Pancreas (tissue), 10 donors: ENCODE measurements at places on chromosomes 7 and 10.

GRCh38 chr10:102616066-102616770 is 28.1 kb upstream of the TRIM8 start:
- H3K4me1 ChIP-seq, result no peaks in the 10 kb centered on the region
- no peaks in the 10 kb centered on the region for H3K27me3 ChIP-seq
- H3K27ac ChIP-seq, result no peak overlapping the region
- no peak overlapping the region for H3K4me3 ChIP-seq

GRCh38 chr7:105369944-105370343 is 18.8 kb downstream of the SRPK2 start:
- no peaks in the 10 kb centered on the region for H3K4me1 ChIP-seq
- H3K36me3 ChIP-seq, result no peaks in the 10 kb centered on the region
- no peaks in the 10 kb centered on the region for H3K27me3 ChIP-seq
- H3K4me3 ChIP-seq, result no peak overlapping the region

DNA sequence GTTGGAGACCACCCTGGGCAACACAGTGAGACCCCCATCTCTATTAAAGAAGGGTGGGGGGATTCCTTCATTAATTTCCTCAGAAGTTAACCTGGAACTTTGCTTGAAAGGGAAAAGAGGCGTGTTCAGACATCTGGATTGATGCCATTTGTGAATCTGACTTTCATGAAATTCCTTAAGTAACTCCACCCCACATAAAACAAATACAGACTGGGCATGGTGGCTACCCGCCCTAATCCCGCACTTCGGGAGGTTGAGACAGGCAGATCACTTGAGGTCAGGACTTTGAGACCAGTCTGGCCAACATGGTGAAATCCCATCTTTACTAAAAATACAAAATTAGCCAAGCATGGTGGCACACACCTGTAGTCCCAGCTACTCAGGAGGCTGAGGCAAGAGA is 75.0 kb downstream of the EEPD1 start:
- no peak overlapping the region for H3K27ac ChIP-seq
- H3K4me3 ChIP-seq, result no peak overlapping the region
- H3K36me3 ChIP-seq, result no peaks in the 10 kb centered on the region
- peaks cover 25% of the 10 kb centered on the region for H3K4me1 ChIP-seq
- no peaks in the 10 kb centered on the region for H3K27me3 ChIP-seq

GRCh38 chr10:129614341-129614740 is 147.3 kb downstream of the MGMT start:
- H3K36me3 ChIP-seq, result no peaks in the 10 kb centered on the region
- no peaks in the 10 kb centered on the region for H3K4me1 ChIP-seq
- no peak for DNase-seq
- no peaks in the 10 kb centered on the region for H3K27me3 ChIP-seq
- no peak overlapping the region for H3K4me3 ChIP-seq
- no peak overlapping the region for H3K27ac ChIP-seq

DNA sequence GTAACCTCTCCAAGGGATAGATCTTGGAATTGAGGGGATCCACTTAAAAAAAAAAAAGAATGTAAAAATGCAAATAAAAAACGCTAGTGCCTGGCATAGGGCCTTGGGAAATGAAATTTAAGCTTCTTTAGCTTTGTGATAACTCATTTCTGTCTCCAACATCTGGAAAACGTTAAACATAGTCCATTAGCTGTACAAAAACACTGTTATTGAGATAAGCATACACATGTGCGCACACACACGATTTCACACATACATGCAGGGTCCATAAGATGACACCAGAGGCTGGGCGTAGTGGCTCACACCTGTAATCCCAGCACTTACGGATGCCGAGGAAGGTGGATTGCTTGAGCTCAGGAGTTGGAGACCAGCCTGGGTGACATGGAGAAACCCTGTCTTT is 13.7 kb upstream of the CUL2 start:
- H3K4me1 ChIP-seq, result no peaks in the 10 kb centered on the region
- no peak for DNase-seq
- no peaks in the 10 kb centered on the region for H3K36me3 ChIP-seq
- H3K4me3 ChIP-seq, result no peak overlapping the region
- no peaks in the 10 kb centered on the region for H3K27me3 ChIP-seq

- H3K27ac ChIP-seq, result no peak overlapping the region
- H3K27me3 ChIP-seq, result no peaks in the 10 kb centered on the region
- H3K4me3 ChIP-seq, result no peak overlapping the region
- DNase-seq, result no peak
- no peaks in the 10 kb centered on the region for H3K36me3 ChIP-seq
Observed at GRCh38 chr10:51029172-51029641, 45.1 kb upstream of the PRKG1 start.

DNA sequence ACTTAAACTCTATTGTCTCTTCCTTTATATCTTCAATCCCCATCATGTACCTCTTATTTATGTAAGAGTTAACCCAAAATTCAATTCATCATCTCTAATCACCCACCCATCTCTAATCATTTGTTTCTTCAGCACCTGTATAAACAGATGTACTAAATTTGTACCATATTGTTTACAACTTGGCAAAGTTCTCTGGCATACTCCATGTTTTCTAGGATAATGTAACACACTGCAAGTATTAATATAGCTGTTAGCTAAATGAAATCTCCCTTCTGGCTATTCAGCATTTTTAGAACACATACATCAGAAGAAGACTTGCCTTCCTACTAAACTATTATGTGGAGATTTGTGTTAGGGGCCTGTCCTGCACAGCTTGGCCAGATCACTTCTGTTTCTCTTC is 33.1 kb downstream of the MALSU1 start:
- H3K27me3 ChIP-seq, result no peaks in the 10 kb centered on the region
- H3K36me3 ChIP-seq, result no peaks in the 10 kb centered on the region
- H3K4me3 ChIP-seq, result no peak overlapping the region
- H3K27ac ChIP-seq, result no peak overlapping the region

DNA sequence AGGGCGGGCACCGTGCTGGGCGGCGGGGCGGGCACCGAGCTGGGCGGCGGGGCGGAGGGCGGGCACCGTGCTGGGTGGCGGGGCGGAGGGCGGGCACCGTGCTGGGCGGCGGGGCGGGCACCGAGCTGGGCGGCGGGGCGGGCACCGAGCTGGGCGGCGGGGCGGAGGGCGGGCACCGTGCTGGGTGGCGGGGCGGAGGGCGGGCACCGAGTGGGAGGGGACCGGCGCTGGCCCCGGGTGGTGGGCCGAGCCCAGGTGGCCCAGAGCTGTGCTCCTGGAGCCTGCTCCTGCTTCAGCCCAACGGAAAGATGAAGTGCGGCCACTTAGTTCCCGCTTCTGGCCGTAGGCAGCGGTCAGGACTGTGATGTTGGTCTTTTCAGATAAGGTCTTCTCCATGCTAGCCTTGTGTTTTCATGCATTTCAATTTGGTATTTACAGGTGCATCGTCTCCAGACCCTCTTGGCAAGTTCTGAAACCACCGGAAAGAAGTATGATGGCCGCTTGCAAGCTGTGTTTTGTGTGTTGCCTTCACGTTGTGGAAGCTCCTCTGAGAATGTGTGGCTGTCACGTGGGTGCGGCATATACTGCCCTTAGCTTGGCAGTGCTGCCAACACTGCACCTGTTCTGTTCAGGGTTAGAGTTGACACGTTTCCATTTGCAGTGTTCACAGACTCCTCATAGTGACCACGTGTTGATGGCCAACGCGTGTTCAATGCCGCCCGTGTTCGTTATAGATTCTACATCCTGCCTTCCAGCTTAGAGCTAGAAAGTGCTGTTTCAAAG is 25.2 kb downstream of the IQCE start:
- peak; percentile 42 for DNase-seq
- H3K36me3 ChIP-seq, result peaks cover 9% of the 10 kb centered on the region
- no peak overlapping the region for H3K4me3 ChIP-seq

GRCh38 chr10:84818961-84819360 is 490.6 kb downstream of the CCSER2 start:
- no peaks in the 10 kb centered on the region for H3K36me3 ChIP-seq
- no peak overlapping the region for H3K27ac ChIP-seq
- no peak overlapping the region for H3K4me3 ChIP-seq
- no peaks in the 10 kb centered on the region for H3K4me1 ChIP-seq

DNA sequence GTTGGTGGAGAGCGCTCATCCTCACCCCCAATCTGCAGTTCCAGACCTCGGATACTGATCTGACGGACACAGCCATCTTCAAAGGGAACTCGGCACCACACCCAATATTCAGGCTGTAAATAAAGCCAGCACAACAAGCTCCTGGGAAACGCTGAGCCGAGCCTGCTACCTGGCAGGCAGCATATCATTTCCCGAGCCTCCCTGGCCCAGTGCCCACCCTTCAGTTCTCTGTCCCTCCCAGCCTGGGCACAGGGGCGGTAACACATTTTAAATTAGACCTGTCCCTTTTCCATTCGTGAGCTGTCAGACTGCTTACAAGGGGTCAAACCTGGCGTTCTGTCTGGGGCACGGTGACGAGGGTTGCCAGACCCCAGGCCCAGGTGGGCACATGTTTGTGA is 250.5 kb downstream of the ARHGAP12 start:
- H3K36me3 ChIP-seq, result no peaks in the 10 kb centered on the region
- H3K27me3 ChIP-seq, result no peaks in the 10 kb centered on the region
- H3K4me1 ChIP-seq, result no peaks in the 10 kb centered on the region

DNA sequence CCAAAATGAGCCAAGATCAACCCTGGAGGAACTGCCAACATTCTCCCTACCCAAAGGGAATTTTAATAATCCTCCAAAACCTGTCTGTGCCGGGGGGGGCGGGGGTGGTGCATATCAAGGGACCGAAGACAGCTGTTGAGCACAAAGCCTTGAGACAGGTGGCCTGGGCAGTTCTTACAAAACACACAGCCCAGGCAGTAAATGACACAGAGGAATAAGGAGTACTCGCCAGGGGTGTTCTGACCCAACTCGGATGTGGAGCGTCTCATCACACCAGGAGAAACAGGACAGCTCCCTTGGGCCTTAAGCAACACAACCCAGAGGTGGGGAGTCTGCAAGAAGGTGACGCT is 35.6 kb downstream of the PLAC9 start:
- no peak for DNase-seq
- H3K36me3 ChIP-seq, result peaks cover 4% of the 10 kb centered on the region
- no peak overlapping the region for H3K4me3 ChIP-seq
- no peaks in the 10 kb centered on the region for H3K27me3 ChIP-seq
- no peaks in the 10 kb centered on the region for H3K4me1 ChIP-seq
- no peak overlapping the region for H3K27ac ChIP-seq

GRCh38 chr7:148335790-148336189 is 254.8 kb upstream of the C7orf33 start:
- no peak overlapping the region for H3K4me3 ChIP-seq
- no peaks in the 10 kb centered on the region for H3K27me3 ChIP-seq
- H3K27ac ChIP-seq, result no peak overlapping the region
- H3K4me1 ChIP-seq, result peaks cover 3% of the 10 kb centered on the region
- H3K36me3 ChIP-seq, result no peaks in the 10 kb centered on the region

DNA sequence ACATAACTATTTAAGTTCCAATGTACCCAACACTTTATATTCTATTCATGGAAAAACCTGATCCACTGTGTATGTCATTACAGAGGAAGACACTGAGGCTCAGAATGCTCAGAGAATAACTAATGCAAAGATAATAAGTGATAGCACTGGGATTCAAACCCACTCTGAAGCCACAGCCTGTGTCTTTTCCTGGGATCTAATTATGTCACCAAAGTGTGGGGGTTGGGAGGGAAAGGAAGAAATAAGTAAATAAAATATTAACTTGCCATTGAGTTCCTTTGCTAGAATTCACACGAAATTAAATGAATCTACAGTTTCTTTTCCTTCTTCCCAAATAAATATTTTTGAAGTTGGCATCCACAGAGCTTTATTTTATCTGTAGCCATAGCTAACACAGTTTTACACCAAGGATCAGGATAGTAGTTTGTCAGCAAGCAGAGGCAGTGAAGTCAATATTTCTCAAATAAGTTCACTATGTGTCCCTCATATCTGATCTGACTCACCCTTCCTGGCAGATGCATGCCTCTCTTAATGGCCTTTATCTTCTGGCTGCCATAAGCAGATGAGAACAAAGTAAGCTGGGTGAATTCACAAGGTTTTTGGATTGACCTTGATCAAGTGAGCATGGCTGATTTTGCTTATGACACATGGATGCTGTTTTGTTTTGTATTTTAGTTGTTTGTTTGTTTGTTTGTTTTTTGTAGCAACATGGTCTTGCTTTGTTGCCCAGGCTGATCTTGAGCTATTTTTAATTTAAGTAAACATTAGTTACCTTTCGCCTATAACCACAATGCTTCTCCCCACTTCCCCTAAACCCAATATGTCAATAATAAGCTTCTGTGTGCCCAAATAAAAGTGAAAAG is 6.3 kb downstream of the RAPGEF5 start:
- no peaks in the 10 kb centered on the region for H3K27me3 ChIP-seq
- H3K4me1 ChIP-seq, result peaks cover 19% of the 10 kb centered on the region
- no peak overlapping the region for H3K4me3 ChIP-seq

DNA sequence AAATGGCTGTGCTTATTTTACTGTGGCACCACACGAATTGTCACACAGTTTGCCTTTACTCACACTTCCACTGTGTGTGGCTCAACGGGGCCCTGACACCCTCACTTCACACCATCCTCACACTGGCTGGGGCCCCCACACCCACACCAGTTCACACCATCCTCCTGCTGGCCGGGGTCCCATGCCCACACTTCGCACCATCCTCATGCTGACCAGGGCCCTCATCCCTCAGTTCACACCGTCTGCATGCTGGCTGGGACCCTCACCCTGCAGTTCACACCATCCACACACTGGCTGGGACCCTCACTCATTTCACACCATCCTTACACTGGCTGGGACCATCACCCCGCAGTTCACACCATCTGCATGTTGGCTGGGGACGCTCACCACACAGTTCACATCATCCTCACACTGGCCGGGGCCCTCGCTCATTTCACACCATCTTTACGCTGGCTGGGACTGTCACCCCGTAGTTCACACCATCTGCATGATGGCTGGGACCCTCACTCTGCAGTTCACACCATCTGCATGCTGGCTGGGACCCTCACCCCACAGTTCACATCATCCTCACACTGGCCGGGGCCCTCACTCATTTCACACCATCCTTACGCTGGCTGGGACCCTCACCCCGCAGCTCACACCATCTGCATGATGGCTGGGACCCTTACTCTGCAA is 36.0 kb downstream of the BRI3 start:
- no peak for DNase-seq
- H3K27me3 ChIP-seq, result no peaks in the 10 kb centered on the region
- H3K27ac ChIP-seq, result no peak overlapping the region
- no peaks in the 10 kb centered on the region for H3K4me1 ChIP-seq
- H3K36me3 ChIP-seq, result no peaks in the 10 kb centered on the region

- H3K27me3 ChIP-seq, result no peaks in the 10 kb centered on the region
- peak overlapping the region; percentile 62 for H3K4me3 ChIP-seq
- H3K4me1 ChIP-seq, result no peaks in the 10 kb centered on the region
- peak overlapping the region; percentile 87 for H3K27ac ChIP-seq
- H3K36me3 ChIP-seq, result no peaks in the 10 kb centered on the region
Observed at GRCh38 chr10:89534826-89535166, 598 bp downstream of the SLC16A12 start.

DNA sequence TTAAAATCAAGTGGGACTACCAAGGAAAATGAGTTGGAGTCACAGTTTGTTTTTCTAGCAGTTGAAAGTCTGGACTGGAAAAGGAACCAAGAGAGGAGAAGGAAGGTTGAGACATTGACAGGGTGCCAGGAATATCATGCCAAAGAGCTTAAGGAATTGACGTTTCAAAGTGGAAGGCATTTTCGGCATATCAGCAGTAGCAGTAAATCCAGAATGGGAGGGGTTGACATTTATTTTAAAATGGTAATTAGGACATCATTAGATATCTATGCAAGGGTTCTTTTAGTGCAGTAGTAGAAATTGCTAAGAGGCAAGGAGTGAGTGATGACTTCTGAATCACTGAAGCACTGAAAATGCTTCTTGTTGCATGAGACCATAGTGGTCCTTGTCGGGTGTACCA is 335.9 kb upstream of the PLXDC2 start:
- H3K4me1 ChIP-seq, result no peaks in the 10 kb centered on the region
- no peak for DNase-seq
- no peak overlapping the region for H3K27ac ChIP-seq
- H3K4me3 ChIP-seq, result no peak overlapping the region

GRCh38 chr10:49112098-49112497 is 3.2 kb downstream of the VSTM4 start:
- H3K36me3 ChIP-seq, result no peaks in the 10 kb centered on the region
- H3K27me3 ChIP-seq, result no peaks in the 10 kb centered on the region
- no peak overlapping the region for H3K4me3 ChIP-seq
- H3K4me1 ChIP-seq, result no peaks in the 10 kb centered on the region
